ENCODE measurements at places on chromosomes 1 and 21.

- no peak for DNase-seq
Measured at GRCh38 chr1:29243871-29244200, 7.5 kb downstream of the PTPRU start.

DNA sequence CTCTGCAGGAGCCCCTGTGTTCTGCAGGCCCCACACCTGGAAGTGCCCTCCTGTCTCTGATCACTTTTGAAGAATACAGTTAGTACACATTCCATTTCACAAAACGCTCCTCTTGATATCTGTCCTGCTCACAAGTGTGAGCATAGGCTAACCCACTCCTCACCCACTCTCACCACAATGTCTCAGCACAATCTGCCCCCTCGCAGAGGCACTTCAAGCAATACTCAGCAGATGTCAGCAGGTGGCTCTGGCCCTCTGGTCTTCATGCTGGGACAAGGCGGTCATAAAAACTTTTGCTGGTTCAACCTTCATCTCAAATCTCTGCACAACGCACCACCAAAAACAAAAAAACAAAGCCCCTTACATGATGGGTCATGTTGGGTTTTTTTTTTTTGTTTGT, 671.2 kb downstream of the MATN1 start:
- DNase-seq = no peak

- no peak for DNase-seq
Measured at GRCh38 chr21:46035809-46036695, 54.5 kb downstream of the COL6A1 start.

GRCh38 chr1:91687452-91687851, 186.8 kb downstream of the CDC7 start:
- DNase-seq = no peak

- DNase-seq = no peak
Measured at GRCh38 chr21:39346206-39346605, 2.7 kb downstream of the HMGN1 start.

DNA sequence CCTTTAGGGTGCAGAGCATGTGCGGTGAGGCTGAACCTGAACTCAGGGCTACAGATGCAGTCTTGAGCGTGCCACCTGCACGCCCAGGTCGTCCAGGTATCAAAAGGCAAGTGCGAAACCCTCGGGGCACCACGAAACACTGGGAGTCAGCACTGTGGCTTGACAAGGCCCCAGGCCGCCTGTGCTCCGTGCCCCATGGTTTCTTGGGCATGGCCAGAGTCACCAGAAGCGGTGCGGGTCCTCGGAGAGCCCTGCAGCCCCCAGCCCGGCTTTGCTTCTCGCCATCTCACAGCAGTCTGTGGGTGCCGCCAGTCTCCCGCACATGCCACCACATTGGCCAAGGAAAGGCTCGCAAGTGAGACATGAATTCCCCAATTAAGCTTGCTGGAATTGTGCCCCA, 117.3 kb downstream of the PGBD5 start:
- no peak for DNase-seq

DNA sequence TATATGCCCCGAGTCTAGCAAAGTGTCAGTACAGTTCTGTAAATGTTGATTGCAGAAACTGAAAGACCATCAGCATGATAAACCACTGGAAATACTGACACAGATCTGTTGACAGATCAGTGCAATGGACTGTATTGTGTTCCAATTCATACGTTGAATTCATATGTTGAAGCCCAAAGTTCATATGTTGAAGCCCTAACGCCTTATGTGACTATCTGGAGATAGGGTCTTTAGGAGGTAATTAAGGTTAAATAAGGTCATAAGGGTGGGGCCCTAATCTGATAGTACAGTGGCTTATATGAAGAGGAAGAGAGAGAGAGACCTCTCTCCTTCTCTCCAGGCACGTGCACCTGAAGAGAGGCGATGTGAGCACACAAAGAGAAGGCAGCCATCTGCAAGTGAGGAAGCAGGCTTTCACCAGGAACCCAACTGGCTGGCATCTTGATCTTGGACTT, 144.7 kb downstream of the MRPL39 start:
- DNase-seq = no peak

DNA sequence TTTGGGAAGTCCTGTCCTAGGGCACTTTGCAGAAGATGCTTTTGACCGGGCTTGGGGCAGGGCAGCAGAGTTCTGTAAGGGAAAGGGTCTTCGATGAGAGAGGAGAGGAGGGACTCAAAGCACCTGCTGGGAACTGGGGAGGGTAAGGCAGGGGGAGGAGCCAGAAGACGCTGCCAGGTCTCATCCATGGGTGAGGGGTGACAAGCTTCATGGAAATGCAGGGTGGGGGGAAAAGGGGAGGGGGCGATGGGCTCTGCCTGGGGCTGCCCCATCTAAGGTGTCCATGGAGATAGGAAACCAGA, 20.9 kb upstream of the C2CD2 start:
- no peak for DNase-seq

GRCh38 chr1:35768350-35769187, 1.2 kb downstream of the CLSPN start:
- no peak for DNase-seq

- DNase-seq = no peak
Measured at GRCh38 chr1:247884797-247885413, 10.5 kb upstream of the OR2W3 start.

GRCh38 chr1:21325731-21326387, 35.6 kb upstream of the ECE1 start:
- DNase-seq = no peak

GRCh38 chr1:11256299-11256698, 6.1 kb downstream of the MTOR start:
- DNase-seq = no peak

DNA sequence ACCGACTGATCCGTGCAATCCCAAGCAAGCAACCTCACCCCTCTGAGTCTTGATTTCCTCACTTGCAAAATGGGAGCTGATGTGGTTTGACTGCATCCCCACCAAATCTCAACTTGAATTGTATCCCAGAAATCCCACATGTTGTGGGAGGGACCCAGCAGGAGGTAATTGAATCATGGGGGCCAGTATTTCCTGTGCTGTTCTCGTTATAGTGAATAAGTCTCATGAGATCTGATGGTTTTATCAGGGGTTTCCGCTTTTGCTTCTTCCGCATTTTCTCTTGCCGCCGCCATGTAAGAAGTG, 58.4 kb downstream of the FHAD1 start:
- DNase-seq = no peak

- no peak for DNase-seq
Measured at GRCh38 chr1:3776231-3776961, 3.8 kb downstream of the SMIM1 start.

DNA sequence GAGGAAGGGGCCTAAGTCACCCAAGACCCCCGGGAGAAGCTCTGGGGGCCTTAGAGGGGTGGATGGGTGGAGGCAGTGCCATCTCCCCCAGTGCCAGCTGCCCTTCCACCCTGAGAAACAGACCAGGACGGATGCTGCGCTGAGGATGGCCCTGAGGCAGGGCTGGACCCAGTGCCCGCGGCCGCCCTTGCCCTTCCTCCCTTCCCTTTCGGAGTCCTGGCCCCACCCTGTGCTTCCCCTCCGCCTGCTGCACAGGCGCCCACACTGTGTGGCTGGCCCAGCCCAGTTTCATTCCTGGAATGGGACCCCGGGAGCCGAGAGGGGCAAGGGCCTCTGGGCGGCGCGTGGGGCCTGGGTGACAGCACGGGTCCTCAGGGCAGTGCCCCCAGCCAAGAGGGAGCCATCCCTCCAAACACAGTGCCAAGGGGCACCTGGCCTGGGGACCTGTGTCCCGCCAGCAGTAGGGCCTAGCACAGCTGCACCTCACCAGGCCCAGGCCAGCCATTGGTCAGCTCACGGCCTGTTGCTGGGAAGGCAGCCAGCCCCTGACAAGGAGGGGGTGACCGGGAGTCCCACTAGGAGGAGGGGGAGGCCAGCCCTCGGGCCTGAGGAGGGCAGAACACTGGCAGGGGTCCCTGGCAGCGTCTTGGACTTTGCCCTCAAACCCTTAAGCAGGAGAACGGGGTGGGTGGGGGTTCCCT, 13.4 kb upstream of the SKI start:
- DNase-seq = no peak

- no peak for DNase-seq
Measured at GRCh38 chr1:178627037-178627436, 98.0 kb upstream of the RALGPS2 start.

DNA sequence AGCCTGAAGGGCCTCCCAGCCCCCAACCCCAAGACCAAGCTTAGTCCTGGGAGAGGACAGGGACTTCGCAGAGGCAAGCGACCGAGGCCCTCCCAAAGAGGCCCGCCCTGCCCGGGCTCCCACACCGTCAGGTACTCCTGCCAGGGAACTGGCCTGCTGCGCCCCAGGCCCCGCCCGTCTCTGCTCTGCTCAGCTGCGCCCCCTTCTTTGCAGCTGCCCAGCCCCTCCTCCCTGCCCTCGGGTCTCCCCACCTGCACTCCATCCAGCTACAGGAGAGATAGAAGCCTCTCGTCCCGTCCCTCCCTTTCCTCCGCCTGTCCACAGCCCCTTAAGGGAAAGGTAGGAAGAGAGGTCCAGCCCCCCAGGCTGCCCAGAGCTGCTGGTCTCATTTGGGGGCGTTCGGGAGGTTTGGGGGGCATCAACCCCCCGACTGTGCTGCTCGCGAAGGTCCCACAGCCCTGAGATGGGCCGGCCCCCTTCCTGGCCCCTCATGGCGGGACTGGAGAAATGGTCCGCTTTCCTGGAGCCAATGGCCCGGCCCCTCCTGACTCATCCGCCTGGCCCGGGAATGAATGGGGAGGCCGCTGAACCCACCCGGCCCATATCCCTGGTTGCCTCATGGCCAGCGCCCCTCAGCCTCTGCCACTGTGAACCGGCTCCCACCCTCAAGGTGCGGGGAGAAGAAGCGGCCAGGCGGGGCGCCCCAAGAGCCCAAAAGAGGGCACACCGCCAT, 21.9 kb upstream of the ARF1 start:
- DNase-seq = no peak

GRCh38 chr1:247409869-247410544, 6.0 kb upstream of the NLRP3 start:
- no peak for DNase-seq

DNA sequence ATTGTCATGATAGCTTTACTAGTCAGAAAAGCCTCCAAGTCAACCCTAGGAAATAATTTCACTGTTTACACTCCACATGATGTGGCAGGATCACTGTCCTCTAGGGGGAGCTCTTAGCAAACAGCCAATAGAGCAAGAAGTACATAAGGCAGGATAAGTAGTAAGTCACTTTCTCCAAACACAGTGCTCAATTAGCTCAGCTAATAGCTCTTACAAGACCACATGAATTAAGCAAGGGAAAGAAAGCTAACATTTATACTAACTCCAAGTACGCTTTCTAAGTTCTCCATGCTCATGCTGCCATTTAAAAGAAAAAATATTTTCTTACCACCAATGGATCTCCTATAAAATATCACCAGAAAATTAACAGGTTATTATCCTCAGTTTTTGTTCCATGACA, 66.9 kb upstream of the LRIF1 start:
- DNase-seq = peak; percentile 39

GRCh38 chr1:160605205-160605604, 25.9 kb upstream of the CD84 start:
- no peak for DNase-seq

DNA sequence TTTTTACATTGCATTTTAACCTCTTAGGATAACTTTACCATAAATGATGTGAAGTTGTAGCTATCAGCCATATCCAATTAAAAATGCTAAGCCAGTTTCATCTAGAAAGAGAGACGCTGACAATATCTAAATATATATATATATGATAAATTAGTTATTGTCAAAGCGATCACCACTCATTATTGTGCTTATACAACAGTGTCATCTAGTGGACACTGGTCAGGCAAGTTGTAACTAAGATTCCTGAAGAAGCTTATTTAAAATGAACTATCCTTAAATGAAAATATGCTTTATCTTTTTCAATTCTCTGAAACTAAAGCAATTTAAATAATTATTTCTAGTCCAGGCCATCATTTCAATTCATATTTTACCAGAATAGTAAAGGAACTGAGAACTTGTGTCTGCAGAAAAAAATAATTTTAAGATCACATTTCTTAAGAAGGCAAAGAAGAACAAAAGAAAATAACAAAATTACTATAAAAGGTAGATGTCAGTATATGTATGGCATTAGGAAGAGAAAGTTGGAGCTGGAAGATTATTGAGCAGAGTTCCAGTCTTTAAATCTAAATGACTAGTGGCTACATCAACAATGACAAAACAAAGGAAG, 193.3 kb upstream of the SNX7 start:
- no peak for DNase-seq

- no peak for DNase-seq
Measured at GRCh38 chr1:4161366-4162006, 261.4 kb upstream of the C1orf174 start.

DNA sequence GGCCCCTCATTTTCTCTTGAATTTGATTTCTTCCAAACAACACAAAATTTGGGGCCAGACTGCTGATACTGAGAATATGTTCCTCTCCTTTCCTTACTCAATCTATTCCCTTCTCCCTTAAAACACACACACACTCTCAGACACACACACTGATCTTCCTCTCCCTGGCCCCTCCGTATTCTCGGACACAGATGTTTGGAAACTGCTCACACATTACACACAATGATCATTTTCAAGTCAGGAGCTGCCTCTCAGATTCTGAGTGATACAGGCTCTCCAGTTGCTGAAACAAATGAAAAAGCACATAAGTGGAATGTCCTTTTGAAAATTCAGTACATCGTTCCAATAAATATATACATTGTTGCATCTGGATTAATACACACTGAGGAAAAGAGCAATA, 161.3 kb downstream of the CLEC20A start:
- no peak for DNase-seq

DNA sequence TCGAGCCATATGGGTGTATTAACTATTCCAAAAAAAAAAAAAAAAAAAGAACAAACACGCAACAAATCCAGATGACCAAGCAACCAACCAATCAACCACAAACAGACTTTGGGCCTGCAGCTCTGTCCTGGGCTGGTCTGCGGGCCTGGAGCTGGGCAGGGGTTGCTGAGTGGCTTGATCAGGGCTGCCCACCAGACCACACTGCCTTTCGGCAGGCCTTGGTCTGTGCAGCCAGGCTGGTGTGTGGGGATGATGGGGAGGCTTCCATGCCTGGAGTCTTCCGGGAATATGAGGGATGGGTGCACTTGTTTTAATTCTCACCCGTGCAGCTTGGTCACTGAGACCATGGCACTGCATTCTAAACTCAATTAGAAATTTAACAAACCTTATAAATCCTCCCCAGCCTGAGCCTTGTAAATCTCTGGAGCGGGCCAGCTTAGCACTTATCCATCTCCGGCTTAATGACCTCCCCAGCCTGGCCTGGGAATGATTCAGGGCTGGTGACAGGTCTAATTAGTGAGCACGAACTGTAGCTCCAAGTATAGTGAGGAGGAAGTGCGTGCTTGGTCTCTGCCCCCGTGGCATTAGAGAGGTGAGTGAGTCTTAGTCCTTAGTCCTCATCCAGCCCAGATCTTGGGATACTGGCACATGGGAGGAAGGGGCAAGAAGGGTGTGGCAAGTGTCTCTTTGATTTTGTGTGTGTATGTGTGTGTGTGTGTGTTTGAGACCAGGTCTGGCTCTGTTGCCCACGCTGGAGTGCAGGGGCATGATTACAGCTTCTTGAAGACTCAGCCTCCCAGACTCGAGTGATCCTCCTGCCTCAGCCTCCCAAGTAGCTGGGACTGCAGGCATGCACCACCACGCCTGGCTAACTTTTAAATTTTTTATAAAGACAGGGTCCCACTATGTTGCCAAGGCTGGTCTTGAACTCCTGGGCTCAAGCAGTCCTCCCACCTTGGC, 74.6 kb upstream of the CSF3R start:
- DNase-seq = no peak

All from NCI-H526 treated with DMSO at 0.1 percent for 48 hours (cell line).